ENCODE measurements at places on chromosomes 7 and 10.
A peak's percentile ranks its signal among the peaks of the same experiment; 100 is the strongest.

- no peaks in the 10 kb centered on the region for H3K4me1 ChIP-seq
- no peaks in the 10 kb centered on the region for H3K27me3 ChIP-seq
- no peak overlapping the region for H3K27ac ChIP-seq
- peaks cover 13% of the 10 kb centered on the region for H3K36me3 ChIP-seq
Observed at GRCh38 chr7:149248777-149249176, 9.3 kb downstream of the ZNF212 start.

DNA sequence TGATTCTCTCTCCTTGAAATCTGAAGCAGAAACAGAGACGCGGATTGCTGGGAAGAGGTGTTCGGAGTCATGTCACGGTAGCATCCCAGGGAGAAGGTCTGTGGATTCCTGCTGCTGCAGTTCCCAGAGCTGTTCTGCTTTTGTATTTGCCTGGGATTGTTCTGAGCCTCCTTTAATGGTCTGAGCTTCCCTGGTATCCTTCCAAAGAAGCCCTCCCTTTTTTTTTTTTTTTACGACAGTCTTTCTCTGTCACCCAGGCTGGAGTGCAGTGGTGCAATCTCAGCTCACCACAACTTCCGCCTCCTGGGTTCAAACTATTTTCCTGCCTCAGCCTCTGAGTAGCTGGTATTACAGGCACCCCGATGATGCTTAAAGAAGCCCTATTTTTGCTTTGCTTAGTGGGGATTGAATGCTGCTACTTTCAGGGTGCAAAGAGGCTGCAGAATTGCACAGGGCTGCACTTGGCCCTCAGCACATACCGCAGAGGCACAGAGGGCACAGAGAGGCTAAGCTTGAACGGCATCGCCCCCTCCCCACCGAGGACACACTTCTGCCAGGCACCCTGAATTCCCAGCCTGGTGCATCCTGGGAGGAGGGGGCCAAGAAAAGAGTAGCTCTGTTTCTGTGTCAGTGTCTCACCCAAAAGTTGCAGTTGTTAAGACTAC lies 208.6 kb upstream of the GALNT17 start:
- DNase-seq, result no peak
- H3K36me3 ChIP-seq, result no peaks in the 10 kb centered on the region
- H3K4me3 ChIP-seq, result no peak overlapping the region
- no peak overlapping the region for H3K27ac ChIP-seq

DNA sequence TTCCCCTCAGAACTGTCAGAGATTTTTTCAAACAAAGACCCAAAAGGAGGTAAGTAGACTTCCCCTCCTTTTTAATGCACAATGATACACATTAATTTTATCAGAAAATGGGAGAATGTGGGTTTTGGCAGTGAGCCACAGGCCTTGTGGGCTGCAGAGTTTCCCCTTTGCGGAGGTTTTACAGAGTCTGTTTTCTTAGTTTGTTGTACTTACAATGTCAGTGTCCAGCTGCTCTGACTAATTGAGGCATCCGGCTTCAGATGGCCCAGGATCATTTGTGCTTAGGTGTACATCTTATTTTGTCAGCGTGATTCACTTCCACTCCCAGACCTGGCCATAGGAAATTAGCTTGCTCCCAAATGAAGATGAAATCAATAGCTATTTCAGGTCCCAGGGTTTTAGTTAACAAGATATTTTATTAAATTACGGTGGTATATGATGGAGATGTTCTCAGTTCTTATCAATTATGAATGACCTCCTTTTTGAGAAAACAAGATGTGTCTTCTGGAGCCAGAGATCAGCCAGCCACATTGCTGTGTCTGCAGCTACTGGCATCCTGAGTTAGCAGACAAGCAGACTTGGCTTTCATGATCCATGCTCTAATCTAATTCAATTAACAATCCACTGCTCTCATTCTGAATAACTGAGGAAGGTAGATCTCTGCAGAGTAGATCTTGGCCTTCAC lies 1086.6 kb upstream of the SORCS1 start:
- no peak overlapping the region for H3K4me3 ChIP-seq
- no peaks in the 10 kb centered on the region for H3K36me3 ChIP-seq
- no peaks in the 10 kb centered on the region for H3K4me1 ChIP-seq

DNA sequence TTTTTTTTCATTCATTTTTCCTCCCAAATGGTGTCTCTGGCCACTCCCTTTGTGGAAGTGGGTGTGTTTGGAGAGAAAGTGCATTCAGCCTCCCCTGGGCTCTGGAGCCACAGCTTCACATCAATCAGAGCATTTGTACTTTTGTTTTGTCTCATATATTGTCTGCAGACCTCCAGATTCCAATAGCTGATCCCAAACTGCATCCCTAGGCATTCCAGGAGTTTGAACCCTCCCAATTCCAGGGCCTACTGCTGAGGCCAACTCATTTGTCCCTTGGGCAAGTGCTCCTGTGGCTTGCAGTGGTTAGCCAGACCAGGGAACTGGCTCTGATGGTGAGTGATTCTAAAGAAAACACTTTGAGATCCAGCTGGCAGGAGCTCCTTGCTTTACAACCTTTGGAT lies 163.3 kb downstream of the IPMK start:
- H3K36me3 ChIP-seq, result no peaks in the 10 kb centered on the region
- no peak overlapping the region for H3K27ac ChIP-seq
- no peaks in the 10 kb centered on the region for H3K4me1 ChIP-seq
- H3K4me3 ChIP-seq, result no peak overlapping the region
- H3K27me3 ChIP-seq, result no peaks in the 10 kb centered on the region

GRCh38 chr7:8040768-8041369 lies 72.3 kb downstream of the GLCCI1 start:
- H3K27me3 ChIP-seq, result no peaks in the 10 kb centered on the region
- no peaks in the 10 kb centered on the region for H3K4me1 ChIP-seq
- no peak for DNase-seq
- H3K4me3 ChIP-seq, result no peak overlapping the region
- no peak overlapping the region for H3K27ac ChIP-seq

DNA sequence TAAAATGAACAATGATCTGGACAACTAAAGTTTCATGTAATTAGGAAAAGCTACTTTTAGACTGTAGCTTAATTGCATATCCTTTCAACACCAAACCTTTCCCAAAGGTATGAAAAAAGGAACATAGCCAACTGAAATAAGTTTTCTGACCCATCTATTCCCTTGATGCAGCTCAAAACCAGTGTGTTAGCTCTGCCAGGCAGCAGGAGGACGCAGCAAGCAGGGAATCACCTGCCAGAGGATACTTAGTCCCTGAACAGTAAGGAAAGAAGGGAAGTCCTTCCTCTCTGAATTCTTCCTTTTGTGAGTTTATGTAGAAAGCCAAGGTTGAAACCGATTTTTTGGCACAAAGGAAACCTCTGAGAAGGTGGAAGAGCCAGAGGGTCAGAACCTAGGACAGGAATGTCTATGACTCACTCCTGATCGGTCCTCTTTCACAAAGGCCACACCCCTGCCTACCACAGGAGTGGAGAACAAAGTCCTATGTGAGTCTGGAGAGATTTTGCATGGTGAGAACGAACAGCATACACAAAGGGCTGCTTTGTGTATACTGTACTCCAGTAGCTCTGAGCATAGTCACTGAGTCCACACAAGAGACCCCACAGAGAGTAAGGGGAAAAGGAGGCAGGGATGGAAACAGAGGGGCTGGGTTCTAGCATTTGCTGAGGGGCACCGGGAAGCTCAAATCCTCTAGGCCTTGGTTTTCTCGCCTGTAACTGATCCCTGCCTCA lies 68.8 kb upstream of the GSDME start:
- H3K27ac ChIP-seq, result no peak overlapping the region
- peaks cover 24% of the 10 kb centered on the region for H3K4me1 ChIP-seq
- peak; percentile 12 for DNase-seq
- no peaks in the 10 kb centered on the region for H3K36me3 ChIP-seq

Measured in endothelial cell of umbilical vein (primary cell).